AML-193 (cell line): ENCODE measurements at places on chromosomes 11 and 22.

- no peak for DNase-seq
These were observed 51.9 kb upstream of the IGSF9B start for GRCh38 chr11:134008634-134009071.

- DNase-seq, result no peak
These were observed 4.6 kb downstream of the APOL4 start for GRCh38 chr22:36197065-36197440.

DNA sequence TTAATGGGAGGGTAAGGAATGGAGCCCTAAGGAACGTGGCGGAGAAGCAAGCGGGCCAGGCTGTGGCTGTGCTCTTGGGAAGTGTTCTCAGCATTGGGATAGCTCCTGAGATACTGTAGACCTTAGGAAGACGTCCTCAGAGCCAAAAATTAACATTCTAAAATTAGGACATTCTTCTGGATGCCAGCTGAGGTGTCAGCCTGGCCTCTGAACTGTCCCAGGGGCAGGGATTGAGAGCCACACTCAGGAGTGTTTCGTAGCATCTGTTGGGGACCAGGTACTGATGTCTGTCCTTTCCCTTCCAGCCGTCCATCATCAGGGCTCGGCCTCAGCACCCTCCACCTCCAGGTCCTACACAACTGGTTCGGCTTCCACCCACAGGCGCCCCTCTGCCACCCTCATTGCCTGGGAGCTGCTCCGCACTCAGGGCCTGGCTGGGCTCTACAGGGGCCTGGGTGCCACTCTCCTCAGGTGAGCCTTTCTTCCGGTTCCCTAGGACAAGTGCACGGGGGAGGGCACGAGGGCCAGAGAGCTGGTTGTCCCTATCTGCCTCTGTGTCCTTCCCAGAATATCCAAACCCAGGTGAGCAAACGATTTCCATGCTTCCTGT lies 23.6 kb downstream of the SLC25A18 start:
- no peak for DNase-seq

DNA sequence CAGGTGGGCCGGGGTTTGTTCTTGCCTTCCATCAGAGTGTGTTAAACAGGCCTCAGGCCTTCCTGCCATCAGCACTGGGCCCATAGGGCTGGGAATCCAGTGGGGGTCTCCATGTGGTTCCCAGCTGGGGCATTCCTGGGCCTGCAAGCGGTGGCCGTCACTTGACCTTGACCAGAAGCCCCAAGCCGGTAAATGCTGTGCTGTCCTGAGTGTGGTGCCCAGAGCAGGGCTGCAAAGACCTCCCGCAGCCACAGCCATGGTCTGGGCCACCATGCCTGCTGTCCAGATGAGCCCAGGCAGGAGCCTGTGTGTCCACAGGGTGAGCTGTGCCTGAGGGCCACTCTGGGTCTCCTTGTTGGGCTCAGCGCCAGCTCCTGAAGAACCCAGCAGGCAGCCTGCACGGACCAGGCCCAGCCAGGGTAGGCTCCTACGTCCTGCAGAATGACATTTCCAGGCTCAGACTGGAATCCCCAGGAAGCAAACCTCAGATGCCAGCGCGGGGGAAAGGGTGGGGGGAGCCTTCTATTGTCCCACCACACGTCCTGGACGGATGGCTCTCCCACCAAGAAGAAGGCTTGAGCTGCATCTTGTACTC lies 117.3 kb downstream of the KCNQ1OT1 start:
- no peak for DNase-seq

- no peak for DNase-seq
These were observed 17.7 kb upstream of the CDON start for GRCh38 chr11:126080161-126080941.

GRCh38 chr11:94185416-94186084 lies 56.9 kb downstream of the PANX1 start:
- DNase-seq, result no peak

GRCh38 chr11:14894657-14895598 lies 2.9 kb upstream of the CYP2R1 start:
- DNase-seq, result peak; percentile 78

DNA sequence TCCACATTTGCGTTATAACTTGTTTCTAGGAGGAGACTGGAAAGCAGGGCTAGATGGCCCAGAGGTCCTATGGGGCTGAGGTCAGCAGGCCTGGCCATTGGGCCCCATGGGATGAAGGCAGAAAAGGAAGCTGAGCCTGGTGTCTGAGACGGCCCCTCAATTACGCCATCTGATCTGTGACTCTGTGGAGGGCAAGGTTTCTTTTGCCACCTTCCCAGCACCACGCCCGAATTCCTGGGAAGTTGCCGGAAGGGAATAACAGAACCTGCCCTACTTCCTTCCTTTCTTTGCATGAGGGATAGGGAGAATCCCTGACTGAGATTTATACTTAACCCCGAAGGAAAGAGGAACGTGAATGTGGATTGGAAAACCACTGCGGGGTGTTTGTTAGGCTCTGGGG lies 118.1 kb downstream of the MPPED1 start:
- no peak for DNase-seq

DNA sequence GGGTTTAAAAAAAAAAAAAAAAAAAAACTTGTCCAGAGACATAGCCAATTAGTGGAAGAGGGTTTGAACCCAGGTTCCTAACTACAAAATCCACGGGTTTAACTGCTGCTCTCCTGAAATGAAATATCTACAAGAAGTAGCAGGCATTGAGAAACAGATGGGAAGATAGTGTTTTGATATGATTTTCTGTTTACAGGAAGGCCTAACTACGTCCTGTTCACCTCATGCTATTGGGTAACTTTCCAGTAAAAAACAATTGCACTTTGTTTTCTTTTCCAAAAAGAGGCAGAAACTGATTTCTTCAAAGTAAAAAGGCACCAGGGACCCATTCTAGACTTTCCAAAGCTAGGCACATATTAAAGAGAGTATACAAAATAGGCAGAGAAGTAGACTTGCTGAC lies 5.9 kb upstream of the C11orf91 start:
- no peak for DNase-seq

DNA sequence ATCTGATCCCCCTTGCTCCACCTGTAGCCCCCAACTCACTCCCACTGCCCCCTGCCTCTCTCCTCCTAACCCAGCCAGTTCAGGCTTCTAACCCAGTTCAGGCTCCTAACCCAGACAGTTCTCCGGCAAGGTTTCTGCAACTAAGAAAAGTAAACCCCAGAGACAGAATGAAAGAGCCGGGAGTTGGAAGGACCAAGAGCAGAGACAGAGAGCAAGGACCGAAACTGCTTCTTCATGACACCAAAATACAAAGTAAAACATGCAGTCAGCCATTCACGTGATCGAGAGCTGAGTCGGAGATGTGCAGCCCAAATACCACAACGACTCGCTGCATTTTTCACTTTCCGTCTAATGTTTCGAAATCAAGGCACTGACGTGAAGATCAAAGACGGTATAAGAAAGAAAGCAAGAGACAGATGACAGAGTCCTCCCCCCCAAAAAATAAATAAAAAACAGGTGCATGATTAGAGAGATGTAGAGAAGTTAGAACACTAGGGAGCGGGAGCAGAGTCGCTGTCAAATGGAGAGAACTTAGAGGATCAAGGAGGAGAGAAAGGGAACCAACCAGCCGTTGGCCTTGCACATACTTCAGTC lies 884 bp downstream of the IL10RA start:
- DNase-seq, result peak; percentile 82
